Activated T-cell treated with anti-CD3 and anti-CD28 coated beads, Interleukin-2, amount 50 U/mL, for 48 hours (primary cell): ENCODE measurements at places on chromosomes 1 and 21.
A peak's percentile ranks its signal among the peaks of the same experiment; 100 is the strongest.

DNA sequence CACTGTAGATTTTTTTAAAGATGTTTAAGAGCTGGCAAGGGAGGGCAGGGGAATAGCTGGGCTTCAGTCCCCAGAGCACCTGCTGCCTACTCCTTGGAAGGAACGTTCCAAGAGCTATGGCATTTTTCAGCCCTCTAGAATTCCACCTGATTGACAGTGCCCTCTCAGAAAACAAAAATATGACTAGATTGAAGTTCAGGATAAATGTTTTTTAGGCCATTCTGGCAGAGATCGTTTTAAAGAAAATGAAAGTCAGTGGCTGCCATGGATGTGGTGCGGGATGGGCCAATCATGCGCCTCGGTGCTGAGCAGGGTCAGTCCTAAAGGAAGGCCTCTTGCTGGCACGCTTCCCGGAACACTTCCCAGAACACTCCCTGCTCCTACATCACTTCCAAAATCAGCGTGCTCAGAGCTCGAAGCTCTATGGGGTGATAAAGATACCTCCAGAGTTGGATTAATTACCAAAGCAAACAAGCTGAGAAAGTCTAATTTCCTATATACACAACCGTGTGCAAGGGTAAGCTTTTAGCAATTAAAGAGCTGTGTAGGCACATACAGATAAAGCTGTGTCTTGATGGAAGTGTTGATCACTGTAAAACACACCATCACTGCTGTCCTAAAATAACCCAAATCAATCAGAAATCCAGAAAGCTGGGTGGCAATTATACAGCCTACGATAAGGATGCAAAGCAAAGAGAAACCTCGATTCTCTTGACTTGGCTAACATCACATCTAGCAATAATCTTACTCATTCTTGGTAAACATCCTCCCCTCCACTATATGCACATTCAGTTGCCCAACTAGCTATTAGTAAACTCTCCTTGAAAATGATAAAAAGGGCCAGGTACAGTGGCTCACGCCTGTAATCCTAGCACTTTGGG is 34.6 kb downstream of the TGFBR3 start:
- no peak for DNase-seq

DNA sequence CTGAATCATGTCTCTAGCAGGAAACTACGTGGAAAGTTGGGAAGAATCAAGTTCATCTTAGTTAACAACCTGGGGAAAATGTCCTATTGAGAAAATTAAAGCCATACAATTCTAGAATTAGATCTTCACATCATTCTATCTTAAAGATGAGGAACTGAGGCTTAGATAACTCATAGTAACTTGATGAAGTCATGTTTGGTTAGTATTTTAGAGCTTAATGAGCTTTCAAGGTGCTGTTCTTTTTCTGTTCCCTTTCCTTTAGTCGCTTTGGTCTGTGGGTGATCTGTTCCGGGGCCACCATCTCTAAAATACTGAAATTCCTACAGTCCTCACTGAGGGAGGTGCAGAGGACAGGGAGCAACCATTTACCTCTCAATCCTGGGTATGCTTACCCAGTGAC is 4.3 kb upstream of the GLUL start:
- DNase-seq: no peak

- DNase-seq: no peak
Measured at GRCh38 chr1:228392111-228392936, 14.3 kb downstream of the TRIM11 start.

DNA sequence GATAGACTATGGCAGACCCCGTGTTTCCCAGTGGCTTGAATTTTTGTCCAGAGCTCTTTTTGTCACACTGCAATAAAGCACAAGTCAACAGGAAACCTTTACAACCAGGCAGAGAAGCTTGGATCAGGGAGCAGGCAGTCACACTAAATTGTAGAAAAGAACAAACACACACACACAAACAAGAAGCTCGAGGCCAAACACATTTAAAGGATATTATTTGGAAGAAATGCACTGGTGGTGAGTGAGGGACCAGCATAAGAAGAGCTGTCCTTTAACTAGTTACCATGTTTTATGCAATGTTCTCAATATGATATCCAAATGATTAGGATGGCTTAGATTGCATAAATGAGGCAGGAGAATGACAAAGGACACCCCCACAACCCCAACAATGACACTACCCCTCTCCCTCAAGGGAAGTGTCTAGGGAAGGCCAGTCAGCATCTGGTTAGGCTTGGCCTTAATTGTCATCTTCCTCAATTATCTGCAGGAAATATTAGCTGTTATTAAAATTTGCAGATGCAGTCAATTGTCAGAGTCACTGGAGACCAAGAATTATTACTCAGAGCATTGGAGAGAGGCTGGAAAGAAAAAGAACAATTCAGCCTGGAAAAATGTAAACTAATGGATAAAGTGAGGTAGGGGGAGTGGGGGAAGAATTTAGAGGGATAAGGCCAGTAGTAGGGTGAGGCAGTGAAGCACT is 35.3 kb downstream of the DDR2 start:
- no peak for DNase-seq

DNA sequence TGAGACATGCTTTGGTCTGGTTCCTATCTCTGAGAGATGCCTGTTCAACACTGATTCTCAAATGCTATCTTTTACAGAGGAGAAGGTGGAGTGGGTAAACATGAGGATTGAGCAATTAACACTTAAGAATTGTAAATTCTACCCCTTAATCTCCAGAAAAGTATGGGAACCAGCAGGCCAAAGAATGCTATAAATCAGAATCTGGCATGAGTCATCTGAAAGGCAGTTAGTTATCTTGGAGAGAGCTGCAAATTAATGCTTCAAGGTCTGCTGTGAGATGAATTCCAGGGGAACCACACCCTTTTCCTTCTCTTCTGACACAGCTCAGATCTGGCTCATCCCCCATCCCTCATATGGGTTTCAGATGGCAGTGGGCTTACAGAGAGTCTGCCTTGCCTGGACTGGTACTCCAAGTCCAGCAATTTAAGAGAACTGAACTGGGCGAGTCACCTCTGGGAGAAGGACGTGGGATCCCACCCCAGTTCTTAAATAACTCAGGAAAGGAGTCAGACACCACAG is 5.2 kb downstream of the S100A10 start:
- no peak for DNase-seq

DNA sequence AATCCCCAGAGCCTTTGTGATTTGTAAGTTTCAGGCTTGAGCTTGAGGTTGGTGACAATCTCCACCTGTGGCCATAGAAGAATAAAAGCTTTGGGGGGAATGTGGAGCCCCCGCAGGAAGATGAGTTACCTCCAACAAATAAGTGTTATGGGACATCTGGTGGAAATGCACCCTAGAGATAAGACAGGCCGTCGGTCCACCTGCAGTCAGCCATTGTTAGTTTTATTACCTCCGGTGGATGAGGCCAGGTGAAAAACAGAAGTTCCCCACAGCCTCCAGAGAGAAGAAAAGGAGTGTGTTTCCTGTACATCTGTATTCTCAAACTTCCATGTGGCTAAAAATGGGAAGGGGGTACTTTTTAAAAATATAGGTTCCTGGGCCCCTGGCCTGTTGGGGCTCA is 137.4 kb downstream of the KAZN start:
- DNase-seq: no peak

DNA sequence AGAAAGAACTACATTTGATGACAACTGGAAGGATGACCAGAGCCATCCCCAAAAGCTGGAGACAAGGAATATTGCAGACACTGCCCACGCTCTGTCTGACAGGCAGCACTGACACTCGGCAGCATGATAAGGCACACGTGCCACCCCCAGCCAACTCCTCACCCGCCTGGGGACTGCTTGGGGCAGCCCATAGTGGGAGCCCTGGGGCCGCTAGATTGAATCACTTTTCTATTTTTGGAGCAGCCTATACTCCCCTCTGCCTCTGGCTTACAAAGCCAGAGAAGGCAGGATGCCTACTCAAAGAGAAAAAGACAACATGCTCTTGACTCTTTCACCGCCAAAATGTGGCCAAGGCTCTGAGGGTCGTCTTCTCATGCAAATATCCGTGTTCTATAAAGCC is 1.3 kb downstream of the SMG5 start:
- peak; percentile 76 for DNase-seq

DNA sequence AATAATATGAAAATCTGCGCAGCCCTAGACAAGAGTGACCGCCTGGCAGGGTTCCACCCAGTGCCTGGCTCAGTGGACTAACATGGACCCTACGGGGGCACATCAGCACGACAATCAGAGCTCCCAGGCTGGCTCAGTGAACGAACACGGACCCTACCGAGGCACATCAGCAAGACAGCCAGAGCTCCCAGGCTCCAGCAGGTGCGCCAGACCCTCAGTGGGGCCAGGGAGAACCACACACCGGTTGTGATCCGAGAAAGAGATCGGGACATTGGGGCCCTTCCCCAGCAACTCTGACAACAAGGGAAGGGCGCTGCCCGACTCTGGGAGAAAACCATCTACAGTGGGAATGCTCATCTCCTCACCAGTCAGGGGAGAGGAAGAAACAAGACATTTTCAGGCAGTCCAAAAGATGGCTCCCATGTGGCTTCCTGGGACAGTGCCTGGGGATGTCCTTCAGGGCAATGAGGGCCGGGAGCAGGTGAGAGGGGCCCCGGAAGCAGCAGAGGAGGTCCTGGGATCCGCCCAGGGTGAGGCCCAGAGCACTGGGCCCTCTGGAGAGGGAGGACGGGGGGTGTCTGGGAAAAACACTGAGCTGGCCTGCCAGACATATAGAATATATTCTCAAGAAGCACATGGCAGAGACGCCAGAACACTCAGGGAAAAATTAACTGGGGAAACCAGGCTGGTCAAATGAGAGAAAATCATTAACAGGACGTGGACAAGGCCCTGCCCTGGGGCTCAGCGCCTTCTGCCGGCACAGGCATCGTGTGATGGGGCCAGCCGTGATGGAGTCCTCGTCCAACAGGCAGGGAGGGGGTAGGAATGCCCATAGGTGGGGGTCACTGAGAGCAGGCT is 4.8 kb downstream of the ARHGEF16 start:
- DNase-seq: no peak

DNA sequence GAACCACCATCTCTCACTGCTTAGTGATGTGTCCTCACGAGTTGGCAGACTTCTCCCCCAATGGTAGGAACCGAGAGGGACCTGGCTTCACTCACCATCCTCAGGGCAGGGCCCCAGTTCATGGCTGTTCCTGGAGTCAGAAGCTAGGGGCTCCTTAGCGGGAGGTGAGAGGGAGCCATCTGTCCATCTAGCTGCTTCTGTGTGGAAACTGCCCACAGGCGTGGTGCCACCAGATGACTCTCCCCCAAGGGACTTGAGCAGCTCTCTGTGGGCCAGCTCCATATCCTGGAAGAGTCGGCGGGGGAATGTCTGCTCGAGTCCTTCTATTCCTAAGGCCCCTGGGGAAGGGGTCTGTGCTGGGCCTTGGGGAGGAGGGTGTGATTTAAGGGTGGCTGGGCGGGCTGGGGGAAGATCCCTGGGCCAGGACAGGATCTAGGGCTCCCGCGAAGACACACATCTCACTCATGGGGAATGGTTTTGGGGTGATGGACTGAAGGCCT is 16.3 kb downstream of the LRRC71 start:
- DNase-seq: no peak

- DNase-seq: no peak
Measured at GRCh38 chr1:183548116-183548515, 42.1 kb downstream of the NCF2 start.

DNA sequence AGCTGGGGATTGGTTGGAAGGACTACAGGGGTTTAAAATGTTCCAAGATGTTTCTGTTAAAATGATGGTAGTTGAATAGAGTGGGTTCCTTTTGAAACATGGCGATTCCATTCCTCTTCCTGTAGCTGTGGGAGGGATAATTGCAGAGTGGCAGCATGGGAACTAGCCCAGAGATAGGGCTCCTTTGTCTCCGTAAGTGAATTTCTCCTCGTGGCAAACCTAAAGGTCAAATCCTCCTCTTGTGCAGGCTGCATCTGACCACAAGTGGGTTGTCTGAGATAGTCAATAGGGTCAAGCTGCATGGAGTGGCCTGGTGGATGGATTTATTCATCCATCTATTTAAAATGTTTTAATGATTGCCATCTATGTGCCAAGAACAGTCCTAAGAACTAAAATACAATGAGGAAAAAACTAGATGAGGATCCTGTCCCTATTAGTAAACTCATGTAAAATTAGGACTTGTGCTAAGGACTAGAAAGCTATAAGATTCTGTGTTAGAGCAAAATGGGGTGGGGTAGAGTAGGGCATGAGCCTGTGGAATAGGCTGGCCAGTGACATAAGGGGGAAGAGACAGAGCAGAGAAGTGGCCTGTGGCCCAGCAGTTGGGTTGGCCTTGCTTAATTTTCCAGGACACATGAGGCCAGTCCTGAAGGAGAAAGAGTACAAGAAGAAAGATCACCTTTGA is 89.1 kb upstream of the IVNS1ABP start:
- no peak for DNase-seq

DNA sequence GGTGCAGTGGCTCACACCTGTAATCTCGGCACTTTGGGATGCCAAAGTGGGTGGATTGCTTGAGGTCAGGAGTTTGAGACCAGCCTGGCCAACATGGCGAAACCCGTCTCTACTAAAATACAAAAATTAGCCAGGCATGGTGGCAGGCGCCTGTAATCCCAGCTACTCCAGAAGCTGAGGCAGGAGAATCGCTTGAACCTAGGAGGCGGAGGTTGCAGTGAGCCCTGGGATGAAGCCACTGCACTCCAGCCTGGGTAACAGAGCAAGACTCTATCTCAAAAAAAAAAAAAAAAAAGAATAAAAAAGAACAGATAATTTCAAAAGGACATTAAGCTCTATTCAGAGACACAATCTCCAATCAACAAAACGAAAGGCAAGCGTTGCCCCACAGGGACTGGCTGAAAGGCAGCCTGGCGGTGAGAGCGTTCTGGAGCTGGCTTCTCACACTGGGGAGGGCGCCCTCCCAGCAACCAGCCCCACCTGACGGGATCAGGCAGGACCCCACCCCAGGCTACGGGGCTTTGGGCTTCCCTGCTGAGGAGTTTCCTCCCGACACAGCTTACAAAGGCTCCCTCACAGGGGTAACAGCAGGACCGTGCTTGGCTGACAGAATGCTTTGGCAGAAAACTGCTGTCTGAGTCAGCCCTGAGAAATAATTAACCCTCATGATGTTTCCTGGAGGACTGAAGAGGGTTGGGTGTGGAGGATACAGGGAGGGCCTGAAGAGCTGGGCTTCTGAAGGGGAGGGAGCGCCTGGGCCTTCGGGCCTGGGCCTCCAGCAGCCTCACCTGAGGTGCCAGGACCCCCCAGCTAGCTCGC is 31.1 kb upstream of the SRP9 start:
- DNase-seq: no peak

GRCh38 chr1:91836331-91837040 is 49.5 kb downstream of the TGFBR3 start:
- no peak for DNase-seq

DNA sequence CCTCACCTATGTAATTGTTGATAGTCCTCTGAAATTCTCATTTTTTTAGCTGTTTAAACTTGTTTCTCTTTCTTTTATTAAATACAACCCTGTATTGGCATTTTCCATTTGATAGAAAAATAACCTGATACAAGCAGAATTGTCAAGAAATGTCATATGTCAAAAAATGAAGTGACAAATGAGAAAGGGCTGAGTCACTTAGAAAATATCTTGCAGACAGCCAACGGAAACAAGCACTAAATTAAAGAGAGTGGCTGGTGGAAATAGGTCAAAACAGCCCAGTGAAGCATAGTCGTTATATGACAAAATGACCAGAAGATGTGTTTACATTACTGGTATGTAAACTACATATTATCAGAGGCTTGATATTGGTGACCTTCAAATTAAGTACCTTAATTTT is 484.4 kb downstream of the PLA2G4A start:
- DNase-seq: no peak
